Muscle of leg (tissue), 16 donors: ENCODE measurements at places on chromosomes 2 and 18. TPM values are rescaled to one million over a fixed set of nuclear protein-coding genes. Genes with fewer than 3 reads are reported as not detected.

Gene VSNL1
- total RNA-seq = 2.3 TPM

Gene ACMSD
- not detected for total RNA-seq

Gene FAP
- 89.1 TPM for total RNA-seq

Gene ASAP2
- total RNA-seq = 12.1 TPM

Gene RSAD2
- 3.3 TPM for total RNA-seq

Gene MAL
- total RNA-seq = 2.4 TPM

Gene NMUR1
- 0.18 TPM for total RNA-seq

Gene LRATD1
- total RNA-seq = 4.8 TPM

Gene CHRNG
- total RNA-seq = 77.7 TPM

Gene MROH2A
- total RNA-seq = not detected

Gene RAPGEF4
- 1.2 TPM for total RNA-seq

Gene PDE1A
- total RNA-seq = 12.9 TPM

Gene LRP2
- total RNA-seq = 0.13 TPM

Gene ITPRIPL1
- 4.4 TPM for total RNA-seq

Gene CNGA3
- 0.40 TPM for total RNA-seq

Gene TBR1
- total RNA-seq = not detected

Gene EFEMP1
- 19.7 TPM for total RNA-seq

Gene SULT6B1
- total RNA-seq = not detected

Gene SCRN3
- 32.0 TPM for total RNA-seq

Gene OXER1
- total RNA-seq = 2.2 TPM

Gene NPPC
- 1.5 TPM for total RNA-seq

Gene ARHGAP15
- 11.5 TPM for total RNA-seq

Gene GALR1
- under 0.01 TPM for total RNA-seq

Gene ZBTB7C
- 3.2 TPM for total RNA-seq

Gene CYP27A1
- 18.4 TPM for total RNA-seq
